ENCODE measurements at places on chromosomes 1 and 21.

GRCh38 chr1:45008076-45008475 is 3.0 kb downstream of the HECTD3 start:
- no peak for DNase-seq

DNA sequence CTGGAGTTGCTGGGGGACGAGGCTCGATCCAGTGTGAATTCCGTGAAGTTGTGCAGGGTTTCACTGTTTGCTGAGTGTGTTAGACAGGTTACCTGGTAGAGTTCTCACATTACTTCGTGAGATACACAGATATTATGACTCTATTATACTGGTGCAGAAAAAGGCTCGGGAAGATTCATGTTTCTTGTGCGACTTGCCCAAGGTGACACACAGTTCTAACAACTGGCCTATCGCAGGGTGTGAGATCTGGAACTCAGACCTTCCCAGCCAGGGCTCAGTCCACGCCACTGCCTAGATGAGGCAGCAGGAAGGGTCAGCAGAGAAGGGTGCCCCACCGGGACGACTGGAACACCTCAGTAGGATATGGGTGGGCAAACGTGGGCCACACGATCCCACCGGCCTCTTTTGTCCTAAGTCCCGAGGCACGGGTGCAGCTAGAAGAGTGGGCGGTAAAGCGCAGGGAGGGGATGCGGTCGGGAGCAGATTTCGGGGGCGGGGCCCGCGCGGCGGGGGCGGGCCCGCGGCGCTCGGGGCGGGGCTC is 296 bp upstream of the RNPEP start:
- DNase-seq: no peak

DNA sequence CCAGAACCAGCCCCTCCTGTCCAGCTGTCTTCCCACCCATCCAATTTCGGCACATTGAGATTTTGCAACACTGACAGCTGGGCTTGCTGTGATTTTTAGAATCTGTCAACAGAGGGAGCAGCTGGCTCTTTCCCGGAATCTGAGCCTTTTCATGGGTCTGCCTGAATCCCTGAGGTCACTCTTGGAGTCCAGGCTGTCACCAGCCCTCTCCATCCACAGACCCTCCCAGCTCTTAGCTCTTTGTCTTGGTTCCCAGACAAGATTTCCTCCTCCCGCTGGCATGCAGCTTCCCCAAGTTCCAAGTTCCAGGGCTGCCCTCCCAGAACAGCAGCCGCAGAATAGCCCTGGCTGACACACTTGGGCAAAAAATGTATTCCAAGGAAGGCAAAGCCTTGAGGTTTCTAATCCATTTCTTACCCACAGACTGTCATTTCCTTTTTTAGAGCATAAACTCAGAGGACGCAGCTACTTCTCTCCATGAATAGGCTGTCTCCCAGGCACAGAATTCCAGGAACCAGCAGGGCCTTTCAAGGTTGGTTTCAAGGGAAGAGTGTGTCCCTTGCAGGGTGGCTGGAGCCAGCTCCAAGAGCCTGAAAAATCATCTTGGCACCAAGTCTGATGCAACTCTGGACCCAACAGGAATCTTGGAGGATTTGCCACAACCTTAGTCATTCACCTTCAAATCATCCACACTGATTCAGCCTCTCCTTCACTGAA is 7.1 kb upstream of the TMEM61 start:
- DNase-seq: peak; percentile 39

GRCh38 chr1:228006034-228006785 is 588 bp upstream of the WNT3A start:
- no peak for DNase-seq

DNA sequence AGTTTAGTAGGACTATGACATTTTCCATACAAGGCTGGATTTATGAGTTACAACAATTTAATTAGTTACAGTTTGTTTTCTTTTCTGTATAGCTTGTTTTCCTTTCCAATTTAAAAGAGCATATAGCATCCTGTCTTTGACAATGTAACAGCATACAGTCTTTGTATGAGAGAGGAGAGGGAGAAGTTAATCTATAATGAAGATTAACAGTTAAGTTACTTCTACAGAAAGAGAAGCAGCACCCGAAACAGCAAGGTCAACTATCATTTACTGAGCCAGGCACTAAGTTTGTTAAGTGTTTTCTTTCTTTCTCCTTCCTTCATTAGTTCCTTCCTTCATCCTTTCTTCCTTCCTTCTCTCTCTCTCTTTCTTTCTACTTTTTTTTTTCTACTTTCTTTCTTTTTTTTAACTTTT is 52.3 kb upstream of the RAB4A start:
- no peak for DNase-seq

- DNase-seq: no peak
Observed at GRCh38 chr1:13661539-13661938, 38.4 kb upstream of the PRDM2 start.

- no peak for DNase-seq
Observed at GRCh38 chr1:9400425-9401079, 107.9 kb downstream of the SPSB1 start.

GRCh38 chr21:38205940-38206339 is 50.9 kb upstream of the KCNJ15 start:
- DNase-seq: no peak

DNA sequence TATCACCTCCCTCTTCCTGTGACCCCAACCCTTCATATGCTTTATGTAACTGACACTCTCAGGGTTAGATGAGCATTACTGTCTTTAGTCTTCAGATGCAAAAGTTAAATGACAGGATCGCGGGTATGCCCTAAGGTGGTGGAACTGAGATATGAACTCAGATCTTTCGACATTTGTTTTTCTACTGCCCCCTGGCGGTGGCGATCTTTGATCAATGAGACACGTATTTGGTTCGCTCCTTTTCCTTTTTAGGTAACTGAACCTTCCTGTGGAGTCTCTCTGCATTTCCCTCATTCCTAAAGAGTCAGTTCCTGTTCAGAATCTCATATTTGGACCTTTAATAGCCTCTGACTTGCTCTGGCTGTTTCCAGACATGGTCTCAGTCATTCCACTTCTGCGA is 47.8 kb upstream of the ZP4 start:
- DNase-seq: no peak

GRCh38 chr1:115182012-115182715 is 92.9 kb upstream of the TSPAN2 start:
- no peak for DNase-seq

DNA sequence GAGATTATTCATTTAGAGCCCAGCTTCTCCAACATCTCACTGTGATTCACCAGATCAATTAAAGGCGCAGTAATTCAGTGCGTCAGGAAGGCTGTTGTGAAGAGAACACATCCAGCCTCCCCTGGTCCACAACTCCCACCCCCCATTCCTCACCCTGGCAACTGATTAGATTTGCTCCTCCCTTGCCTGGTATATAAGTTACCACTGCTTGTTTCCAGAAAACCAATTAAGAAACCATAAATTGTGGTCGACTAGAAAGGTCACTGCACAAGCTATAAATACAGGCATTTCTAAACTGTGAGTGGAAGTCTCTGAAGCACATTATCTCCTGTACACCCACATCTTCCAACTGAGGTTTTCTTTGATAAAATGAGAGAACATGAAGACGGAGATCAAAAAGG is 41.9 kb downstream of the FAM163A start:
- no peak for DNase-seq

DNA sequence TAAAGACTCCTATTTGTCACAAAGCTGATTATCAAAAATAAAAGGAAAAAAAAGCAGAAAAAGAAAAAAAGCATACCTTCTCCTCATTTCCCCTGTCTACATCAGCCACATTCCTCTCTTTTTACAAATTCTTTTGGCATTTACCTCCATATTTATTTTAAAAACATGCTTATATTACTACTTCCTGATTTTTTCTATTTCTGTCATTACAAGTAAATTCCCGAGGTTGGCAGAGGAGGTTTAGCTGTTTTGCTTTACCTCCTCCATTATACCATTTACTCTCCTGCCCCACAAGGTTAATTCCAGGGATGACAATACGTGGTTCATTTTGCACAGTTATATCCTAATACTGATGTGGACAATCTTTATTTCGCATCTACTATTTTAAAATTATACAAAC is 26.3 kb upstream of the CD34 start:
- no peak for DNase-seq

DNA sequence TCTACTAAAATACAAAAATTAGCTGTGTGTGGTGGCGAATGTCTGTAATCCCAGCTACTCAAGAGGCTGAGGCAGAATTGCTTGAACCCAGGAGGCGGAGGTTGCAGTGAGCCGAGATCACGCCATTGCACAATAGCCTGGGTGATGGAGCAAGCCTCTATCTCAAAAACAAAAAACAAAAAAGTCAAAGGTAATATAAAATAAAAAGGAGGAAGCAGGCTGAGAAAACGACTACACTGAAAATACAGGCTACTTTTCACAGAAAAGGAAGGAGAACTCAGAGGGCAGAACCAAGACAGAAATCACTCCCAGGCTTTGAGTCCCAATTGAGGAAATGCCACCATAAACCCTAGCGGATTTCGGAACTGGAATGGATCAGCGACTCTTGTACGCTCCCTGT is 5.9 kb upstream of the A3GALT2 start:
- DNase-seq: no peak
